ENCODE measurements at places on chromosomes 4 and X.

DNA sequence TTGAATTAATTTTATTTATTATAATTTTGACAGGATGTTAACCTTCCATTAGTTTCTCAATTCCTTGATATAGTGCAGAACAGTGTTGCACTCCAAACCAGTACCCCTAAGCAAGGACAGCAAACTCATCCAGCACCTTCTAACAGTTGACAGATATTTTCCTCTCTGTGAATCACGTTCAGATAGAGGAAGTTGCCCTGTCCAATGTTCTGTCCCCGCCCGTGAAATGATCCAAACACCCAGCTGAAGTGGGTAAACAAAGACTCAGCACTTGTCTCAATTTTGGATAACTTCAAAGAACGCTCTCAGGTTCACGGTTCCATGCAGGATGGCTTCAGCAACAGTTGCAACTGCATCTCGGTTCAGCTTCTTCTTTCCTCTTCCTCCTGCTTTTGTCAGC, 1240.0 kb upstream of the ADGRL3 start:
- no peak for DNase-seq

DNA sequence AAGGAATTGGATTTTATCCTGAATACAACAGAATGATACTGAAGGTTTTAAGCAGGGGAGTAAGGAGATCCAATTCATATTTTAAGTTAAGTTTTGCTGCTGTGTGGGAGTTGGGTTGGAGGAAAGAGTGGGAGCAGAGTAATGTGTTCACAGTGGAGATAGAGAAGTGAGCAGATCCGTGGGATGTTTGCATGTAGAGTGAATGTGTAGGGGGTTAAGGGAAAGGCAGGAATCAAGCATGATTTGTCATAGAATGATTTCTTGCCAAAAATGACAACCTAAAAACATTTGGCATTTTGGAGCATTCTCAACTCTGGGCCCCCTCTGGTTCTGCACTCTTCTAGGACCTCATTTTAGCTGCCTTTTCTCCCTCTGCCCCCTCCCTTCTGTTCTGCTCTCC, 76.6 kb downstream of the ARHGAP10 start:
- no peak for DNase-seq

DNA sequence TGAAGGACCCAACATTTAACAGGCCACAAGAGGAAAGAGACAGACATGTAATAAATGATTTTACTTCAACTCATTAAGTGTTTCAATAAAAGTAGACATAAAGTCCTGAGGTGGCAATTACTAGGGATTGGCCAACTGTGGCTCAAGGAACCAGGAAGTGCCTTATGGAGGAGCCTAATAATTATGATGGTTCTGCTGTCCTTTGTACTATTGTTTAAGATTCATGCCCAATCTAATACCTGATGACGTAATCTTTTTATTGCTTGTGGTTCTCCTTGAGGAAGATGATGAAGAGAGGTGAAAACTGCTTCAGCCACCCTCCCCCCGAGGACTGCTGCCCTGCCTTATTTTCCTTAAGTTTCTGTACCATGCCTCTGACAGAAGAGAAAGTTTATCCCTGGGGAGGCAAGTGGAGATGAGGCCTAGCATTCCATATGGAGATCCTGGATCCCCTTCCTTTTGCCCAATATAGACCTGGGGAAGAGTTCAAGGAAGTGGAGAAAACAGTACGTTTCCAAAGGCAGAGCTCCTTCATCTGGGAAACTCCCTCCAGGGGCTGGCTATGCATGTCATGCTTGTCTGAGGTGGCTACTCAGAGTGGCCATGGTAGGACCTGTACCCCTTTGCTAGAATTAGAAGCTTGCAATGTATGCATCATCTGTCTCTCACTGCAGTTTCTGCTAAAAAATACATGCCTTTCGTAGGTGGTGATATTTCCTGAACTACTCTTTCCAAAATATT, 56.8 kb upstream of the FAT1 start:
- DNase-seq = no peak

DNA sequence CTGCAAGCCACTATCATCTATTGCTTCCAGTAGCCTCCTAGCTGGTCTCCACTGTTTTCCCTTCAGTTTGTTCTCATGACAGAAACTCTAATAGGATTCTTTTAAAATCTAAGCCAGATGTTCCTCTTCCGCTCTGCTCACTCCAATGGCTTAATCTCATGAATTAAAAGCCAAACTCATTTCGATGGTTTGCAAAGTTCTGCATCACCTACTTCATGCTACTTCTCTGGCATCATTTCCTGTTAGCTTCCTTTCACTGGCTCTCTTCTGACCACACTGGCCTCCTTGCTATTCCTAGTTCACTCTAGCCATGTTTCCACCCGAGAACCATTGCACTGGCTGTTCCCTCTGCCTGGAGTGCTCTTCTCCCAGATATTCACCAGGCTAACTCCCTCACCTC, 102.0 kb upstream of the LSM6 start:
- DNase-seq = no peak

GRCh38 chr4:135277068-135277979, 1075.7 kb upstream of the PABPC4L start:
- no peak for DNase-seq

DNA sequence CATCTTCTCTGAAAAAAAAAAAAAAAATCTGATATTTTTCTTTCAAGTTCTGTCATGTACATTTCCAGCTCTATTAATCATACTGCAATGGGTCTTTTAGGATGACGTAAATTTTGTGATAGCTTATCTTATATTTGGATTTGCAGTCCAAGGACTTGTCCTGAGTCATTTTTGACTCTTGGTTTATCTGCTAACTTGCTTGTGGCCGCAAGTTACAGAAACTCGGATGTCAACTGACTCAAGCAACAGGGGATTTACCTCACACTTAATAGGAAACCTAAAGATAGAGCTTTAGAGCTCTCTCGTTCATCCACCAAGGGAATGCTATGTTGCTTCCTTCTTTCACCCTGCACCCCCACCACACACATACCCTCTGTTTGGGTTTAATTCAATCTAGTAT, 1433.8 kb upstream of the TENM3 start:
- no peak for DNase-seq

- no peak for DNase-seq
Observed at GRCh38 chr4:145528601-145529000, 46.9 kb downstream of the SMAD1 start.

GRCh38 chr4:140743194-140743931, 12.8 kb downstream of the TBC1D9 start:
- no peak for DNase-seq

- no peak for DNase-seq
Observed at GRCh38 chr4:182560358-182560757, 317.2 kb downstream of the TENM3 start.

- no peak for DNase-seq
Observed at GRCh38 chrX:2679534-2680485, 11.3 kb upstream of the CD99 start.

DNA sequence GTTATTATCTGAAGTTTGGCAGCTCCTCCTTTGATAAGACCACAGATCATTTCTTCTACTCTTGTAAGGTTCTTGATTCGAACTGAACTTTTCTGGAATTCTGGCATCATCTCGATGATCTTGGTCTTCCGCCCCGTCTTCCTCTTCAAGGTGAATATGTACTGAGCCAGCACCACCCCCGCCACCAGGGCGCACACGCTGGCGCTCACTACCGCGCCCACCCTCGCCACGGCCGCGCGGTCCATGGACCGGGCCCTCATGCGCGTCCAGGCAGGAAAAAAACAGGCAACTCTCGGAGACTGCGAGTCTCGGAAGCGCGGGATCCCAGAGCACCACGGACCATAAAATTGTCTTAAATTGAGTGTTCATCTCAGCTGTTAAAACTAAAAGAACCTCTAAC, 458.4 kb upstream of the NDST3 start:
- DNase-seq = no peak

- no peak for DNase-seq
Observed at GRCh38 chrX:110924871-110925270, 129.3 kb upstream of the CHRDL1 start.

GRCh38 chr4:122890147-122890795, 32.1 kb downstream of the NUDT6 start:
- no peak for DNase-seq

GRCh38 chr4:99403380-99404184, 31.6 kb downstream of the ADH7 start:
- no peak for DNase-seq

DNA sequence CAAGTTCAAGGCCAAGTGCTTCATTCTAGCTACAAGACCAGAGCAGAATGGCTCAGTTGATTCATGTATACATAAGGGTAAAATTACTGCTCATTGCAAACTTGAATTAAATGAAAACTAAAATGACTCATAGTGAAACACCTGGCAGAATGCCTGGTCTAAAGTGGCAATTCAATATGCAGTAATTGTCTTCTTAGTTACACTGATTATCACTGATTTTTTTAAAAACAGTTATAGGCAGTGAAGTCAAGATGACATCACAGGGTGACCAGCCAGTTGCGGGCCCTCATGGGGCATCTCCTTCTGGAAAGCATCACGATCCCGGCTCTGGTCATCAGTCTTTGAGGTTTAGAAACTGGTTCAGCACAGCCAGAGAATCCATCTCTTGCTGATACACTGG, 154.2 kb downstream of the RAB28 start:
- no peak for DNase-seq

DNA sequence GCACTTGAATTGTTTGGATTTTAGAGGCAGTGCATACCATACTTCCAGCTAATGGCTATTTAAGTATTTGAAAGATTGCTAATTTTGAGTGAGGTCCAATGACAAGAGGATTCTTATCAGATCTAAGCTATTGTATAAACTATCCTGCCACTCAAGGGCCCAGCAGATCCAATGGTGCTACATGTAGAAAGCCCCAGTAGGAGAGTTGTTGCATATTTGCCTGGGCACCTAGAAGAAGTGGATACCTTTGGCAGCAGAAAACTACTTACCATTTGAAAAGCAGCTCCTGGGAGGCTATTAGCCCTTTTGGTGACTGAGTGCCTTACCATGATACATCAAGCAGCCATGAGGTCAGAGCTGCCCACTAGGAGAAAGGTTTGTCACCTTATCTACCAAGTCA, 447.3 kb downstream of the C4orf33 start:
- DNase-seq = no peak

- no peak for DNase-seq
Observed at GRCh38 chr4:160235771-160236170, 1132.9 kb downstream of the RAPGEF2 start.

DNA sequence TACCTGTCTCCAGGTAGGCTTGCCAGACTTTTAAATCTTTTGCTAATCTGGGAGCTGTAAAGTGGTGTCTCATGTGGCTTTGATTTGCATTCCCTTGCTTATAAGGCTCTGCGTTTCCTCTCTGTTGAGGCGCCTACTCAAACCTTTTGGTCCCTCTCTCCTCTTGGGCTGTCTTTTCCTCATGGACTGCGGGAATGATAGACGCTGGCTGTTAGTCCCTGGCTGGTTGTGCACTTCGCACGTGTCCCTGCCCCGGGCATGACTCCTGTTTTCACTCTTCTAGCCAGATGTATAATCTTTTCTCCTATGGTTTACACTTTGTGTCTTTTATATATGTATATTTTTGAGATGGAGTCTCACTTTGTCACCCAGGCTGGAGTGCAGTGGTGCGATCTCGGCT, 39.7 kb downstream of the RGS12 start:
- DNase-seq = no peak

- DNase-seq = no peak
Observed at GRCh38 chr4:7821245-7822136, 118.2 kb downstream of the AFAP1 start.

DNA sequence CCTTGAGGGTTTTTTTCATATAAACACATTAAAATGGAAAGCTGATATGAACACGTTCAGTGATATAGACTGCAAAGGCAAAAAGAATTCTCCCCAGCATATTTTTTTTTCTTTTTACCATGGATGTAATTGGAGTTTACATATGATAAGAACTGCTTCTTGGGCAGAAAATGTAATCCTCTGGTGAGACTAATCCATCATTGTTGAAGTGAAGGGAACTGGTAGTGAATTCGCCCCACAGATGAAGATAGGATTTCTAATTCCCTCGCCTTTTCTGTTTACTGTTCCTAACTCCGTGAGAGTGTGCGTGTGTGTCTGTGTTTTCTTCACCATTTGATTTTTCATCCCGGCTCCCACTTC, 88.9 kb downstream of the GPR143 start:
- DNase-seq = no peak

- no peak for DNase-seq
Observed at GRCh38 chrX:115579327-115579726, 18.4 kb downstream of the PLS3 start.

DNA sequence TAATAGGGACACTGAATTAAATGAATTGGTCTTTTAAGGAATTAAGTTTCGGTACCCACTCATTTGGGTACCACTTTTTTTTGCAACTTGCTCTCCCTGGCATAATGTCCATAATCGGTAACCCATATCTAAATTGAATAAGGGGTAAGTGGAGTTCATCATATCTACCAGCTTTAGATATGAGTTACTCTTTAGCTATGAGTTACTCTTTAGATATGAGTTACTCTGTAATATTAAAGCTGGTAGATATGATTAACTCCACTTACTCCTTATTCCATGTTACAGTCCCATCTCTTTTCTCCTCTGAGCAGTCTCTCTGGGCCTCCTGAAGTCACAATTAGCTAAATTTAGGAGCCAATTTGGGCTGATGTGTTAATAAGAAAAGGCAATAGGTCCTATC, 85.7 kb downstream of the TEX13C start:
- no peak for DNase-seq

DNA sequence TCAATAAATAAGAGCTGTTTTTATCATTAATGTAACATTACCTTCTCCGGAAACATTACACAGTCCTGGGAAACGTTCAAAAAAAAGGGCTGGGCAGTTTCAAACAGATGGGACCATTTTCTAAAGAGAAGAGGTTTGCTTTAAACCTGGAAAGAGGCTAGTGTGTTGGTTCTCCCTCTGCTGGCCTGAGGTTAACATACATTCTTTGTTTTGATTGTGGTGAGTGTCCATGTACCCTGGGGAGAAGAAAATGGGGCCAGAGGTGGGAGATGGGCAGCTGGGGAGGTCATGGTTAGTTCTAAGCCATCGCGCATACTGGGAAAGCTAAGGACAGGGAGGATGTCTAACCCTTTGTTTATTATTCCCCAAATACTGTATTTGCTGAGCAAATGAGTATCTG, 194.7 kb downstream of the CPEB2 start:
- DNase-seq = no peak

- no peak for DNase-seq
Observed at GRCh38 chrX:41332408-41333002, 1.5 kb upstream of the DDX3X start.

GRCh38 chrX:781224-782204, 150.9 kb downstream of the SHOX start:
- no peak for DNase-seq

DNA sequence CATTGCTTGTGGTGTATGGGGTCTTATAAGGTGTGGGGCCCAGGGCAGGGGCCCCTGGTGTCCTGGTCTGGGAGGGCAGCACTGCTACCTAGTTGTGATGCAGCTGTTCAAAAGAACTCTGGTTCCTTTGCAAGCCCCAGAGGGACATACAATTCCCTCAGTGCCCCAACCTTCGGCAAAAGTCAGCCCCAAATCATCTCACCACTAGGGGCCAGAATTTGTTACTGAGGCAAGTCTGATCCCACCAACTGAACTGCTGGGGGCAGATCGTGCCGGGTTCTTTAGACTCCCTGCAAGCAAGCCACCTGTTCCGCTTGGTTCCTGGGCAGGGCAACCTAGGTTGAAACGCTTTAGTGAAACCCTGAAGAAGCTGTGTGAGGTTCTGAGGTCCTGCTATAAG, 180.1 kb upstream of the S100G start:
- DNase-seq = no peak

Data from nucleus accumbens (tissue), 56 donors.